ENCODE measurements at places on chromosomes 11 and 22. TPM values are rescaled to one million over a fixed set of nuclear protein-coding genes. Genes with fewer than 3 reads are reported as not detected.

The MPZL2 gene
- 11.8 TPM for total RNA-seq

The OR4S1 gene
- not detected for total RNA-seq

GRCh38 chr11:62507125-62507422, 39.5 kb downstream of the AHNAK start:
- no peak for DNase-seq

GRCh38 chr11:61697764-61698163, 17.6 kb downstream of the DAGLA start:
- peak; percentile 5 for DNase-seq

GRCh38 chr22:36829370-36830002, 12.7 kb upstream of the PVALB start:
- DNase-seq, result no peak
